ENCODE measurements at places on chromosomes 1 and 21. TPM values are rescaled to one million over a fixed set of nuclear protein-coding genes. Genes with fewer than 3 reads are reported as not detected.

Gene SPRR1A
- polyA plus RNA-seq = not detected

- DNase-seq = no peak
Measured at GRCh38 chr1:10302416-10302815, 92.0 kb downstream of the KIF1B start.

DNA sequence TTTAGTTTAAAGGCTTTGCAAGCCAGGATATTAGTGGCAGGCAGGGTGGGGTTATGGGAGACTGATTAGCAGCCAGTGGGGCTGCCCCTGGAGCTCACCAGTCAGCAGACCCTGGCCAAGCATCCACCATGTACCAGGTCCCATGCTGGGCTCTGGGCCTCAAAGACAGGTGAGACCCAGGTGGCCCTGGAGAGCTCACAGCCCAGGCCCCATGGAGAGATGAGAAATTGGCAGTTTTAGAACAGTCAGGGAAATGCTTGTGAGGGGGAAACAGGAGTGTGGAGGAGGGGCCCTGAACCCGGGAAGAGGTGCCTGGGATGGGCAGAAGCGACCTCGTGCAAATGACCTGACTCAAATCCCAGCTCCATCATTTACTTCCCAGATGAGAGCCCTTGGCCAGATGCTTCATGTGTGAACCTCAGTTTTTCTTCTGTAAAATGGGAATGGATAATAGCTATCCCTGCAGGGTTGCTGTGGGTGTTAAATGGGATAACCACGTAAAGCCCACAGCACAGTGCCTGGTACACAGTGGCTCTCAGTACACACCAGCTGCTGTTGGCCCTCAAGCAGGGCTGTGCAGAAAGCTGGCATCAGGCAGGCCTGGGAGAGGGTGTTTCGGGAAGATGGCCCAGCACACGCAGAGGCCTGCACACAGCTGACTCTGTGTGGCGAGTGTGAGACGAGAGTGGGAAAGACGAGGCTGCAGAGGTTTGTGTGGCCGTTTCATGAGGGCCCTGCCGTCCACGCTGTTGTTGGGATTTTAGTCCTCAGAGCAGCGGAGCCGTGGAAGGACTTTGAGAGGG is 518.5 kb downstream of the PTPRU start:
- no peak for DNase-seq

Gene NEXN
- 8.7 TPM for polyA plus RNA-seq

- no peak for DNase-seq
Measured at GRCh38 chr1:201427963-201428362, 6.4 kb upstream of the TNNI1 start.

GRCh38 chr21:42748620-42749176 is 95.3 kb downstream of the PDE9A start:
- DNase-seq = no peak

Gene ESRRG
- polyA plus RNA-seq = not detected

- DNase-seq = no peak
Measured at GRCh38 chr1:160855181-160855981, 7.3 kb downstream of the CD244 start.

DNA sequence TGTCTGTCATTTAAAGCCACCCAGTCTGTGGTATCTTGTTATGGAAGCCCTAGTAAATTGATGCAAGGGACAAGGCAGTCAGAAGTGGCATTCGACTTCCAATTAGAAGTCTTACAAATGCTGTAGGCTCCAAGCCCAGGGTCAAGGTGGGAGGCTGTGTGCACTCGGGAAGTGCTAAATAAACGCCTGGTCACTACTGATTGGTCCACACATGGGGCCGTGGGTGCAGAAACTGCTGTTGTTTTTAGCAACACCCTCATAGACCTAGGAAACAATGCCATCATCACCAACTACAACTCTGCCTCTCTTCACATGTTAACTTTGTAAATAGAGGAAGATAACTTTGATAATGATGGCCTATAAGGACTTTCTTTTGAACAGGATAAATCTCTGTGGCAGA is 20.2 kb upstream of the ZBTB21 start:
- DNase-seq = no peak

DNA sequence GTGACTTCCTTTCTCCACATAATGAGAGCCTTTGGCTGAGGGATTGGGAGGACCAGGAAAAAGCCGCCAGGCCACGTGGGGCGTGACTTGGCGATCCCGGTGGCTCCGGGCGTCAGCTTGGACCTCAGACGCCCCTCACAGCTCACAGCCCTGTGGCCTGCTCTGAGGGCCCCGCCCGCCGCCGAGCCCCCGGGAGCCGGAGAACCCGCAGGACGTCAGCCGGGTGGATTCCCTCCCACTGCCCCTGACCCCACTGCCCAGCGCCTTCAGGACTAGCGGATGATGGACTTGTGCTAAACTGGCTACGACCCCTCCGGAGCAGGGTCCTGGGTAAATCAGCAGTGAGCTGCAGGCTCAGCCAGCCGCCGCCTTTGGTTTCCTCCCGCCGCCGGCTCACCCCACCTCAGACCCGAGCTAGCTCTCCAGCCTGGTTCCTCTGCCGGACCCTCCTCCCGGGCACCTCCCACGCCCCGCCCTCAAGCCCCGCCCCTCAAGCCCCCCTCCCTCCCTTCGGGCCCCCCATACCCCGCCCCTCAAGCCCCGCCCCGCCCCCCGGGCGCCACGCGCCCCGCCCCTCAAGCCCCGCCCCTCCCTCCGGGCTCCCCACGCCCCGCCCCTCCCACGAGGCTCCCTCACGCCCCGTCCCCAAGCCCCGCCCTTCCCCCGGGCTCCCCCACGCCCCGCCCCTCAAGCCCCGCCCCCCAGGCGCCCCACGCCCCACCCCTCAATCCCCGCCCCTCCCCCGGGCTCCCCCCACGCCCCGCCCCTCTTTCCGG is 10.0 kb upstream of the FAAP20 start:
- DNase-seq = no peak

Gene CD247
- polyA plus RNA-seq = 0.10 TPM

DNA sequence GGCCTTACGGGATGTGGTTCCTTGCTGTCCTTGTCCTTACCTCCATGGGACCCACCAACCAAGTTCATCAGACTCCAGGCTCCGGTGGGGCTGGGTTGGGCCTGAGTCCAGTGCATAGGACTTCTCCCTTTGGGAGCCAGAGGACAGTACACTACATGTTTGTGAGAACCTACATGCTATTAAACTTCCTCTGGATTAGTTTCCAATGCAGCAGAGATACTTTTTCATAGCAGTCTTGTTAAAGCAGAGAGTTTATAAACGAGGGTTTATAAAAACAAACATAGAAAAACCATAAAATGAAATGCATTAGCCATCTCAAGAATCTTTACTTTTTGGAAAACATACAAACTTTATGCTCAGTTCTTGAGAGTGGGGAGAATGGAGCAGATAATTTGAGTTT is 33.4 kb downstream of the INKA2 start:
- DNase-seq = no peak

Gene RNF186
- not detected for polyA plus RNA-seq

Data from A549 (cell line).